Lower leg skin (tissue), 4 donors: ENCODE measurements at places on chromosomes 3 and 15. TPM values are rescaled to one million over a fixed set of nuclear protein-coding genes. Genes with fewer than 3 reads are reported as not detected.

The GPR156 gene
- 0.72 TPM for total RNA-seq

The SLC28A1 gene
- total RNA-seq, result not detected

The CCR2 gene
- total RNA-seq, result 0.89 TPM

The SPATA12 gene
- total RNA-seq, result not detected

The SERINC4 gene
- total RNA-seq, result not detected

The PLSCR5 gene
- not detected for total RNA-seq

The SIDT1 gene
- total RNA-seq, result 1.8 TPM

The ATP10A gene
- total RNA-seq, result 8.2 TPM

The ZIC4 gene
- total RNA-seq, result 0.10 TPM

The FBXW12 gene
- total RNA-seq, result not detected

DNA sequence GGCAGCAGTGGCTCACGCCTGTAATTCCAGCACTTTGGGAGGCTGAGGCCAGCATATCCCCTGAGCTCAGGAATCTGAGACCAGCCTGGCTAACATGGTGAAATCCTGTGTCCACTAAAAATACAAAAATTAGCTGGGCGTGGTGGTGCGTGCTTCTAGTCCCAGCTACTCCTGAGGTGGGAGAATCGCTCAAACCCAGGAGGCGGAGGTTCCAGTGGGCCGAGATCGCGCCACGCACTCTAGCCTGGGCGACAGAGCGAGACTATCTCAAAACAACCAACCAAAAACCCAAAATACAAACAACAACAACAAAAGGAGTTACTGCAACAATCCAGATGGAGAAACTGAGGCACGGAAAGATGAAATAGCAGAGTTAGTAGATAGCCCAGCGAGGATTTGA lies 35.4 kb downstream of the SAXO2 start:
- DNase-seq, result no peak

- DNase-seq, result no peak
These were observed 45.1 kb upstream of the PLXND1 start for GRCh38 chr3:129651435-129652202.

DNA sequence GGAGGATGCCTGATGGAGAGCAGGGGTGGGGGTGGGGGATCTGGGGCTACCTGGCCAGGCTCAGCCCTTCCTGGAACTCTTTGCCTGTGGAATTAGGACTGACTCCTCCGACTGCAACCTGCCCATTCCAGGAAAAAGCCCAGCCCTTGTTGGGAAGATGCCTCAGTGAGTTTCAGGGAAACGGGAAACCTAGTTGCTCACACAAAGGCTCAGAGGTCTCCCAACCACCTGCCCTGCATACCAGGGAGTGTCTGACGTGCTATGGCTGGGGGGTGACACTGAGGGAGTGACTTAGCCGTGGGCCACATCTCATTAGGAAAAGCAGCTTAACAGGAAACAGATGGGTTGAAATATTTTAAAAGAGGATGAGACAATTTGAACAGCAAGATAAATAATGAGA lies 27.9 kb downstream of the CYP8B1 start:
- no peak for DNase-seq

GRCh38 chr15:44662478-44663409 lies 718 bp downstream of the SPG11 start:
- peak; percentile 54 for DNase-seq

- DNase-seq, result peak; percentile 31
These were observed 61.6 kb upstream of the CTDSPL start for GRCh38 chr3:37800022-37800551.

GRCh38 chr3:4225005-4225471 lies 78.1 kb upstream of the SETMAR start:
- DNase-seq, result no peak

DNA sequence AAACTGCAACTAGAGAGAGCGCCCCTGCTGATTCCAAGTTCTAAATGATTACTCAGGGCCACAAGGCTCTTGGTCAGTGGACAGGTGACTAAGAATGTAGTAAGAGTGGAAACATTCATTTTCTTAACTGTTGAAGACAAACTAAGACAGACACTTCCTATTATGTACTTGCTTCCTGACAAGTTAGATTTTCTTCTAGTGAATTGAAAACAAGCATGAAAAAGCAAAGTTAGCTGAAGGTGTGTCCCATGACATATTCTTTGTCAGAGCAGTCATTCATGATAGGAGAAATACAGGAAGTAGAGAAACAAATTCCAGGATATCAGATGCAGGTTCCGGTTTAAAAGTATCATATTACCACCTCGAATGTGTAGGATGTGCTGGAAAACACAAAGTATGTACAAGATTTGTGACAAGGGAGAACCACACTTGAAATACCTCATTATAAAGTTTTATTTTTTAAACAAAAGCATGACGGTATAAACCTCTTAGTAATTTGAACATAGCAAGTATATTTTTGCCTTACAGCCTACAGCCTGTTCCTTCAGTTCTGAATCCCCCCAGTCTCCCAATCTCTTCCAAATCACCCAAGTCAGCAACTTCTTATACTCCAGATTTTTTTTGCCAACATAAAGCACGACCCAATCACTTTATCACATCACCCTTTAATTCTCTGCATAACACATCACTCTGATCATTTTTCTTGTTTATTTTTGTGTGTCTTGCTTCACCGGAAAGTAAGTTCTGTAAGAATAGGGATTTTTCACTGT lies 6.2 kb downstream of the TSPAN3 start:
- DNase-seq, result no peak

- DNase-seq, result no peak
These were observed 45.4 kb downstream of the ZDHHC19 start for GRCh38 chr3:196165850-196166249.

DNA sequence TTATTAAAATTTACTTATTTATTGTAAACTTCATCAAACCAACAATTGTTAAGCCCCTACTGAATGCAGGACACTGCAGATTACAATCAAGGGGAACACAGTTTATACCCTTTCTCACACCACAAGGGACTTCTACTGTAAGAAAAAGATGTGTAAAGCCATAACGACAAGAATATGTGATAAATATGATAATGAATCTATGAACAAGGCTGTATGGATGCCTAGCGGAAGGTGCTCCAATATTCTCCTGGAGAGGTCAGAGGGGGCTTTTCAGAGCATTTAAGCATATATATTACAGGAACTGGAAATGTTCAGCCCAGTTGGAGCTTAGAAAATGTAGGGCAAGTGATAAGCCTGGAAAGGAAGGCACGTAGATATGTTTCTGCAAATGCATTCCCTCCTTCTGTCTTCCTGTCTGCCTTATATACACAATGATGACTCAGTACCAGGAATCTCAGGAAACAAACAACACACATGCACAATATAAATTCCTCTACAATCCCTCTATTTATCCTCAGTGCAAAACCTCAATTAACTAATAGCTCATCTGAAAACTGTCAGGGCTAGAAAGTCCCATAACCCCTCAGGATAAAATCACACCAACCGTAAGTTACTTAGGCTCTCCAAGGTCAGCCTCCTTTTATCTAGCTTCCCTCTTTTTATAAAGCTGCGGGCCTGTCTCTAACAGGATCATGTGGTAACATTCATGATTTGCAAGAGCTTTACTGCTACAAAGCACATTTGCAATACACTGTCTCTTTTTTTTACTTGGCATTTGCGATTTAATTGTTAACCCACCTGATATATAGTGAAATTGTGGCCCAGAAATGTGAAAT lies 393.1 kb downstream of the LPP start:
- DNase-seq, result no peak

DNA sequence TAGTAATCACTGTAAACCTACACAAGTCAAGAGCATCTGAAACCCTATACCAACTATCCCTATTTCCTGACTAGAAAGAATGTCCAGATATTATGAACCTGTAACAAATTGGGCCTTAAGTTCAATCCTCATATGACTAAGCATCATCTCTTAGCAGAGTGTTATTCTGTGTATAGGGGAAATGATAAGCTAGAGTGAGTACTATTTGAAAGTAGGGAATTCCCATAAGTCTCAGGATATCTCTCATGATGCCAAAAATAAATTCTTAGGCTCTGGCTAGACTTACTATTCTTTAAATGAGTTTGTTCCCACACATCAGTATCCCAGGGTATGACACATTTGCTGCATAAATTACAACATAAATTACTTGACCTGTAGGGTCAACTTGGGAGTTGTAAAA lies 15.3 kb downstream of the MRPL47 start:
- no peak for DNase-seq

DNA sequence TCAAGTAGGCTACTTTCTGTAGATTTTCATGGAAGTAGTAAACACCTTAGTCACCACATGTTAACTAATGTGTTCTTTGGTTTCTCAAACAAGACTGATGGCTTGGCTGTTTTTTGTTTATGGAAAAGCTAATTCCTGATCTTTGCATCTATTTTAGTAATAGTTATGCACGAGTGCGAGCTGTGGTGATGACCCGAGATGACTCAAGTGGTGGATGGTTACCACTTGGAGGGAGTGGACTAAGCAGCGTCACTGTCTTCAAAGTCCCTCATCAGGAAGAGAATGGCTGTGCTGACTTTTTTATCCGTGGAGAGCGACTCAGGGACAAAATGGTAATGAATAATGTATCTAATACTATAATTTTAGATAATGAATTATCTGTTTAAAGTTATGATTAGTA lies 46.6 kb downstream of the SPRED1 start:
- DNase-seq, result no peak

DNA sequence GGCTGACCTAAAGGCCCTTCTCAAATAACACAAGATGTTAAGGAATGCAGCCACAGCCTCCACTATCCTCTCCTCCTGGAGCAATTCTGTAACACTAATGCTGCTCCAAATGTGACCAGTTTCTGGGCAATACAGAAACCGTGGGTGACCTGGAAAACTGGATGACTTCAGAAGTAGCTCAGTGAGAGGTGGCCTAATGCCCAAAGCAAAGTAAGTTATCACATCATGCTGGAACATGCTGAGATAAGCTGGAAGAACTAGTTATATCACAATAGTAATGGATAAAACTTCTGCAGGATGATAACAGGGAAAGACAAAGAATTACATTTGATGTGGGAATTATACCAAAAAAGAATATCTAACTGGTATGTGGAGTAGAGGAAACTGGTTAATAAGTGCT lies 72.0 kb downstream of the DHX30 start:
- no peak for DNase-seq

DNA sequence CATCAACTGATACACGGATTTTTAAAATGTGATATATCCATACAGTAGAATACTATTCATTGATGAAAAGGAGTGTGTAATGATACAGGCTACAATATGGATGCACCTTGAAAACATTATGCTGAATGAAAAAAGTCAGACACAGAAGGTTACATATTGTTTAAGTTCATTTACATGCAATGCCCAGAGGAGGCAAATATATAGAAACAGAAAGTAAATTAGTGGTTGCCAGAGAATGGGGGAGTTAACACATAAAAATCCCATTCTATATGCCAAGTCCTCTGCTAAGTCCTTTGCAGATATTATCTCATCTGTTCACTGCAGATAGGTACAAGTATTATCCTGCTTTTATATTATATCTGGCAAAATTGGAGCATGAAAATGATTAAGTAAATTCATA lies 22.1 kb upstream of the CDIN1 start:
- no peak for DNase-seq

- DNase-seq, result no peak
These were observed 1044.1 kb upstream of the NR2F2 start for GRCh38 chr15:95286352-95286880.
